ENCODE measurements at places on chromosomes 1 and 21.
A peak's percentile ranks its signal among the peaks of the same experiment; 100 is the strongest.

- DNase-seq: no peak
These were observed 32.8 kb upstream of the RNF11 start for GRCh38 chr1:51203121-51203873.

- no peak for DNase-seq
These were observed 12.7 kb upstream of the ERVH48-1 start for GRCh38 chr21:42937960-42938605.

DNA sequence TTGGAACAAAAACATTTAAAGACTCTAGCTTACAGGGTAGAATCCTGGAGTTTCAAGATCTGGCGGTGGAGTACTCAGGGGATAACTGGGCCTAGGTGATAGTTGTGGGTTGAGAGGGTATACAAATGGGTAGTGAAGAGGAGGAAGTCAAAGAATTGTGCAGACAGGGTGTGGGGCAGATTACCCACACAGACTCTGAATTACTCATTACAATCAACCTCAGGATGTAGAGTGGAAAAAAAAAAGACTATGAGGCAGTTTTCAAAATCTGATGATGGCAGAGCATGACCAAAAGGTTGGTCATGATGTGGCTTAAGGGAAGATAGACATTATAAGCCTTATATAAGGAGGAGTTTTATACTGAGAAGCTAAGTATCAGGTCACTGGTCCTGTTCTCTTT lies 44.1 kb upstream of the GLIS1 start:
- DNase-seq: no peak

GRCh38 chr1:115976921-115977498 lies 697 bp downstream of the SLC22A15 start:
- DNase-seq: no peak

DNA sequence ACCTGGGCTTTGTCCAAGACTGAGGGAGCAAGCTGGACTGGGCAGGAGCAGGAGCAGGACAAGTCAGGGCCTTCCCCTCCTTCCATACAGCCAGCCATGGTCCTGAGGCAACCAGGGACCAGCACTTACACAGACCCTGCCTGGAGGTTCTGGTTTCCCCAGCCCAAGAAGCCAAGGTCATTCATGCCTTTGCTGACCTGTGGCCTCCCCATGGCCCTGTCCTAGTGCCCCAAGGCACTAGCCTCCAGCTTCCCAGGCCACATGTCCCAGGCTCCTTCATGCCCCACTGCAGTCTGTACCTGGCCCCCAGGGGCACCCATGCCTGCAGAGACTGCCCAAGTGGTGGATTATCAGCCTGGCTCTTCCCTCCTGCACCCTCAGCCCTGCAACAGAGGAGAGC lies 243.9 kb downstream of the TOMM20 start:
- DNase-seq: no peak

DNA sequence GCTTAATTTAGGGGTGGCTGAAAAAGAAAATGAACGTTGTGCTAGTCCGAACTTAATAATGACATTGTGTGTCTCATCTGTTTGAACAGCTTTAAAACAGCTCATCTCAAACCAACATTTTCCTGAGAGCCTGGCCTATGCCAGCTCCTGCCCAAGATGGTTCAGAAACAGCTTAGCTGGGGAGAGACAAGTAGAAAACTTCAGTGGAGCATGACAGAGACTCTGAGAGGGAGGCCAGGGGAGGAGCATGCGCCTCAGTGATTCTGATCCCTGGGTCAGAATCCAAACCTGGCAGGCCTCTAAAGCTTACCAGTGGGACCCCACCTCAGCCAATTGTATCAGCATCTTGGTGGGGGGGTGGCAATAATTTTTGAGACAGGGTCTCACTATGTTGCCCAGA lies 99.3 kb downstream of the TAS1R2 start:
- no peak for DNase-seq

- DNase-seq: no peak
These were observed 28.0 kb upstream of the KAZN start for GRCh38 chr1:14570514-14570913.

- no peak for DNase-seq
These were observed 41.6 kb downstream of the FAAP20 start for GRCh38 chr1:2152954-2153353.

DNA sequence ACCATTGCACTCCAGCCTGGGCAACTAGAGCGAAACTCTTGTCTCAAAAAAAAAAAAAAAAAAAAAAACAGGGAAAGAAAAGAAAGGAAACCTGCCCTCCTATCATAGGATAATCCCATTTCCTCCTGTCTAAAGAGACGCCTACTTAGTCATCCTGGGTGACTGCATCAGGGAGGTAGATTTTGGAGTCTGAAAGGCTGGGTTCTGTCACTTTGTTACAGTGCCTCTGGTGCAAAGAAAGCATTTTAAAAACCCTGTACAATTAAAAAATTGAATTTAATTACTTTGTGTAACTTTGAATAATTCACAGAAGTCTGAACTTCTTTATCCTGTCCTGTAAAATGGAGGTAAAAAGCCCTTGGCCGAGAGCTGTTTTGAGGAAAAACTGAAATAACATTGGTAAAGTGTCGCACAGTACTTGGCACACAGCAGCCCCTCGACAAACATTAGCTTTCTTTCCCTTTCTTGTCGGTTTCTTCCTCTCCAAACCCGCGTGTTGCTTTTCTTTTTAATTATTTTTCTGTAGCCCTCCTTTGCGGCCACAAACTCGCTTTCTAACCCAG lies 657 bp upstream of the HDAC1 start:
- peak; percentile 33 for DNase-seq

DNA sequence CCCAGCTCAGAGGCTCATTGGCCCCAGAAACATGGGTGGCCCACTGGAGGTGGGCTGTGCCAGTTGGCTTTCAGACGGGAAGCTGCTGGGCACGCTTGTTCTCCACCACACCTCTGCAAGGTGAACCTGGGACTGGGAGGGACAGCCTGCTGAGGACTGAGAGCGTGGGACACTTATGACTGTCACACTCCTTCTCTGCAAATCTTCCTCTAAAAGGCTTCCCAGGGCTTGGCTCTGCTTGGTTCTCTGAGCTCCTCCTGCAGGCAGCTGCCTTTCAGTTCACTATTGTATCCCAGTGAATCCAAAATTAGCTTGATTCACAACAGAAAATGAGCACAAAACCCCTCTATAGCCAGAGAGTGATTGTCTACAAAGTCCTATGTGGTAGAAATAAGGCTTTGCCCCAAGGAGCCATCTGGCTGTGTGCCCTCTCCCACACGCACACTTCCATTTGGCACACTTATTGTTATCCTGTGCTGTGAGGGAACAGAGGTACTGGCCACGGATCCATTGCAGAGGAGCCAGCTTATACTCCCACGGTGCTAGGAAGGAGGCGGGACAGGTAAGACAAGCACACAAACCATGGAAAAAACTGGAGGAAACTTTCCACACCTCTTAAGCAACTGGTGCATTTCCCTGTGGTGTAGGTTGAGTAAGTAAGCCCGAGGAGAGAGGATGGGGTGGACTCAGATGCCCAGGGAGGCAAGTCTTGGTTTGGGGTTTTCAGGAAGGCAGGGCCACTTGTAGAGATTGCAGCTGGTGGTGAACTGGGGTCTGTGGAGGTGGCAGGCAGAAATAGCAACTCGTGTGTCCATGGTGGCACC lies 18.9 kb upstream of the BTG2 start:
- peak; percentile 55 for DNase-seq

- DNase-seq: no peak
These were observed 55.8 kb upstream of the DNAH14 start for GRCh38 chr1:224873434-224874369.

DNA sequence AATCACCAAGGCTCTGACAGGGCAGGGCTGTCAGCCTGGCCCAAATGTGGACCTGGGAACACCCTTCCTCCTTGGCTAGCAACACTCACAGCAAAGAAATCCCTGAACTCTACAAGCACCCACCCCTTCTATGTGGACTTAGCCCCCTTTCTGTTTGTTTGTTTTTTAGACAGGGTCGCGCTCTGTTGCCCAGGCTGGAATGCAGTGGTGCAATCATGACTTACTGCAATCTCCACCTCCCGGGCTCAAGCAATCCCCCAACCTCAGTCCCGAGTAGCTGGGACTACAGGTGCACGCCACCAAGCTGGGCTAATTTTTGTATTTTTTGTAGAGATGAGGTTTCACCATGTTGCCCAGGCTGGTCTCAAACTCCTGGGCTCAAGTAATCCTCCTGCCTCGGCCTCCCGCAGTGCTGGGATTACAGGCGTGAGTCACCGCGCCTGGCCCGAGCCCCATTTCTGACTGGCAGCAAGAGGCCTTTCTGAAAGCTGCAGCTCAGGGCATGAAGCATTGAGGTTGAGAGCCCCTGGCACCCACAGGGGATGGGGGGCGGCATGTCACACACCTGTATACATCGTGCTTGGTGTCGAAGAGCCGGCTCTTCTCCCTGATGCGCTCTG lies 16.2 kb downstream of the RIPK4 start:
- no peak for DNase-seq

DNA sequence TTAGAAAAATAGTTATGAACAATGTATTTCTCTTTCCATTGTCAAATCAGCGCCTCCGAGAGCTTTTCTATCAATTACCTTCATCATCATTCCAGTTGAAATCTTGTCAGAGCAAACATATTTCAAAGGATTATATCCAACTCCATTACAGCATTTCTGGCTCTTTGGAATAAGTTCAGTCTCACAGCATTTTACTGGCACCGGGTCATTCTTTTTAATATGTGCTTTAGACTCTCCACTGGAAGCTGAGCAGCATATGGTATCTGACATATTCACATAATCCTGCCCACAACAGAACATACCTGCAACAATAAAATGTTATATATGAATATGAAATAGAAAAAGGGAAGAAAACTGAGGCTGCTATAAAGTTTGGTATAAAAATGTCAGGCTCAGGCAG lies 222.9 kb downstream of the KCTD3 start:
- DNase-seq: no peak

DNA sequence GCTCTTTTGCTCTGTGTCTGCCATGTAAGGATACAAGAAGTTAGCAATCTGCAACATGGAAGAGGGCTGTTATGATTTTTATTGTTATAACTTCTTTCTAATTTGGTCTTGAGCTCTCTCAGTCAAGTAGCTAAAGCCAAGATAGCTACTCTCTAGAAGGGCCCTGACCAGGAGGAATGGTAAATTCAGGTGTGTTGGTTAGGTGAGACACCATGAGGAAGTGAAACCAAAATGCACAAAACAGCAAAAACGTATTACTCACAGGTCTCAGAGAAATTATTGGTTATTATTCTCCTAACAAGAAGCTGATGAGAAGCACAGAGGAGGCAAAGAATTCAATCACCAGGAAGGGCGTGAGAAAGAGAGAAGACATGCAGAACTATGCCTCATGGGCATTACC lies 51.8 kb upstream of the INSL5 start:
- no peak for DNase-seq

DNA sequence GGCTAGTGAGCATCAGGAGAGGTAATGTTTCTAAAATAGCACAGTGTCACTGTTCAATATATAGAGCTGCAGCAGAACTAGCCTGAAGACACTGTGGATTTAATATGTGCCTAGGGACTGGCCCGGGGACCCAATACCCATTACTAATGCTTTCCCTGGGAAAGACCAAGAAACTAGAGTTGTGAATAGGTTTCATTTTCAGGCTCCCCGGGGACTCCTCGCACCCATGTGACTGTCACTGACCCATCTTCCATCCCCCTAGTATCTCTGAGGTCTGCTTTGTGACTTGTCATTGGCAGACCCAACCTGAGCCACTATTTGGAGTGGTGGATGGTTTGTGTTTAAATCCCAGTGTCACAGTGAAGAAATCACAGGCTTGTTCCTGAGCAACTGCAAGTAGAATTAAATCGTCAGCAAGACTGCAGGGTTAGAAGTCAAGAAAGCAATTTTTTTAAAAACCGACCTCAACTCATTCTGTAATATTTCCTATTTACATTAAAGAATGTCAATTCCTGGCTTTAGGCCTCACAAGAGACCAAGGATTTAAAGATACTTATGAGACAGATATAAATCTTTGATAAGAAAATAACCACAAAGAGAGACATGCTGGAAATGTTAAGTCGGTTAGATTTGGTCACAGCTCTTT lies 130.0 kb upstream of the TNR start:
- DNase-seq: no peak

DNA sequence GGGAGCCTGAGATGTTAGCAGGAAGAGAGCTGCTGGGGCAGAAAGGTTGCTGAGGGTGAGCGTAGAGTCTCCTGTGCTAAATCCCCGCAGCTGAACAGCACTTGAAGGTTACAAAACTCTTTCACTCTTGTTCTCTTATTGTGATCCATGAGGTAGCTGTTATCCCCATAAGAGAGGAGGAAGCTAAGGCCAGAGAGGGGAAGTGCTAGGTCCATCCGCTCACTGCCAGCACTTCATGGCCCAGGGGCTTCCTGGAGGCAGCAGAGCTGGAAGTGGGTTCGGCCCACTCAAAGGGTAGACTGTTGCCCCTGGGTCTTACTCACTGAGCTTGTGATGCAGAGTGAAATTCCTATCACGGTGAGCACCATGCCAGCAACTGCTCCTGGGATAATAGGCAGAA lies 5.6 kb downstream of the TMEM234 start:
- no peak for DNase-seq

GRCh38 chr1:244242446-244242845 lies 191.4 kb downstream of the ZBTB18 start:
- DNase-seq: no peak

- DNase-seq: no peak
These were observed 22.0 kb downstream of the GNAI3 start for GRCh38 chr1:109570414-109570813.

- peak; percentile 76 for DNase-seq
These were observed 25.6 kb upstream of the NFIA start for GRCh38 chr1:61056573-61057439.

DNA sequence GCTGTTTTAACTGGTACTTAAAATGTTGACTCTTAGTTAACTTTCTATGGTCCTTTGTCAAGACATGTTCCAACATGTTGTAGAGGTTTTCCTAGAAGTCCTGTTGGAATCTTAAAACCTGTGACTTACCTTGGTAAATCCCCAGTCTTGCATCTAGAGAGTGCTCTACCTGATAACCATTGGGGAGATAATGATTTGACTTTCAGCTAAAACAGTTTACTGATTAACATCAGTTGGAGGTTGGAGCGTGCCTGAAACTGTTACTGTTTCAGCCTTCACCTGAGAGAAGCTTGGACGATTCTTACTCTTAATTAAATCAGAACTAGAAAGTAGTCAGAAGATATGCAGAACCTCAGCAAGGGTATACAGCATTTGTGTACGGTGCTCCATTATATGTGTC lies 8.8 kb downstream of the MDM4 start:
- no peak for DNase-seq

DNA sequence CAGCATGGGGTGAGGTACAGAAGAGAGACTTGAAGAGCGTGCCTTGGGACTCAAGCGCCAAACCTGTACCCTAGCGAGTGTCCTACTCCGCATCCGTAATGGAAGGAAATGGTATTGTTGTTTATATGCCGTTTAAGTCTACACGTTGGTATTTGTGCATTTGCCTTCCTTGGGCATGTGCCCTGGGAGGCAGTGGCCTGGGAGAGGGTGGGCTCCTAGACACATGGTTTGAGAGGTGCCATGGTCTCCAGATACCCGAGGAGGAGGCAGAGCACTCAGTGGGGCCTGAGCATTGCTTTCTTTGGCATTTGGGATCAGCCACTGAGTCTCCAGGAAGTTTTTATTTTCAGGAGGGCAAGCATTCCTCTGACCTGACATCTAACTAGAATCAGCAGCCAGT lies 6.5 kb downstream of the ZNF672 start:
- no peak for DNase-seq

- no peak for DNase-seq
These were observed 59.9 kb downstream of the LDLRAD2 start for GRCh38 chr1:21871943-21872342.

GRCh38 chr1:59020151-59020997 lies 236.5 kb upstream of the JUN start:
- DNase-seq: no peak

All from NCI-H1417 (cell line).